ENCODE measurements at places on chromosomes 6 and 20.

DNA sequence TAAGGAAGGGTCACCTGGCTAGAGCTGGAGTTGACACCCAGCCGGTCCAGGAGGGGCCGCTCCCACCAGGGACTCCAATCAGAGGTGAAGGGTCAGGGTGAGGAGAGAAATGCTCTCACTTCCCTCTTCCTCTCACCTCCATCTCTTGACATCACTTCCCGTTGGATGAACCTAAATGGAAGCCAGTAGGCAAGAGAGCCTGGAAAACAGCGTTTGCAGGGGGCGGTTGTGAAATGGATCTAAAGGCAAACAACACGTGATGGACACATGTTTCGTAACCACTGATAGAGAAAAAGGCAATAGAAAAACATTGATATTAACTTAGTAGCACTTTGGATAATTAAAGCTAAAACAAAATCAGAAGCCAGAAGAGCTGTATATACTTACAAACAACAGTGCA is 105.6 kb upstream of the FOXA2 start:
- no peak for DNase-seq

GRCh38 chr6:142071981-142072380 is 60.7 kb upstream of the GJE1 start:
- DNase-seq = no peak

DNA sequence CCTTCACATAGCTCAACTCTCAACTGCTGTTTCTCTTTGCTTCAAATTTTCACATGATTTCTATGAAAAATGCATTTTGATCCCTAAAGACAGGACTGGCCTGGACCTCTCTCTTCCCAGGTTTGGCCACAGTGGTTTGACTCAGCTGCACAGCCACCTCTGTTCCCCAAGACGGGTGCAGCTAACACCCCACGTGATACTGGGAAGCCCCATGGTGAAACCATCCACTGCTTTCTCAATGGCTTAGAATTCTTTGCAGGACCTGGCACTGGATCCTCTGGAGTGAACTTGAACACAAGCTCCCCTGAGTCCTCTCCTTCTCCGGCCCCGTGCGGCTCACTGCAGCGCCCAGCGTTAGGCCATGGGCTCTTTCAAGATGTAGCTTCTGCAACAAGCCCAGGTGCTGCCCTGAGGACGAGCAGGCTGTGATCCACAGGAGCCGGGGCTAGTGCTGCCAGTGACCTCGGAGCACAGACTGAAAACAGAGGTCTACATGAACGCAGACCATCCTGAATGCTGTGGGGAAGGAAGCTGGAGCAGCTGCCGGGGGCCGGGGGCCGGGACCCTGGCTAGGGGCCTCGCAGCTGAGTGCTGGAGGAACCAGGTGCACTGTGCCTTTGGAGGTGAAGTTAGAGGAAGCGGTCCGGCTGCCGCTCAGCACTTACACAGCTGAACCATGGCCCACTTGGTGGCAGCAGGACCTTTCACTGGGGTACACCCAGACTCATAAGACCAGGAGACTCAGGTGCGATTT is 58.8 kb upstream of the MPC1 start:
- no peak for DNase-seq

- no peak for DNase-seq
These were observed 17.3 kb downstream of the YTHDF1 start for GRCh38 chr20:63198606-63199005.

GRCh38 chr6:62519574-62519973 is 233.5 kb upstream of the KHDRBS2 start:
- no peak for DNase-seq

GRCh38 chr20:20409331-20409730 is 41.4 kb downstream of the INSM1 start:
- no peak for DNase-seq

GRCh38 chr6:26012061-26012460 is 49.5 kb downstream of the TRIM38 start:
- DNase-seq = no peak

- no peak for DNase-seq
These were observed 30.3 kb downstream of the GSS start for GRCh38 chr20:34925341-34925740.

DNA sequence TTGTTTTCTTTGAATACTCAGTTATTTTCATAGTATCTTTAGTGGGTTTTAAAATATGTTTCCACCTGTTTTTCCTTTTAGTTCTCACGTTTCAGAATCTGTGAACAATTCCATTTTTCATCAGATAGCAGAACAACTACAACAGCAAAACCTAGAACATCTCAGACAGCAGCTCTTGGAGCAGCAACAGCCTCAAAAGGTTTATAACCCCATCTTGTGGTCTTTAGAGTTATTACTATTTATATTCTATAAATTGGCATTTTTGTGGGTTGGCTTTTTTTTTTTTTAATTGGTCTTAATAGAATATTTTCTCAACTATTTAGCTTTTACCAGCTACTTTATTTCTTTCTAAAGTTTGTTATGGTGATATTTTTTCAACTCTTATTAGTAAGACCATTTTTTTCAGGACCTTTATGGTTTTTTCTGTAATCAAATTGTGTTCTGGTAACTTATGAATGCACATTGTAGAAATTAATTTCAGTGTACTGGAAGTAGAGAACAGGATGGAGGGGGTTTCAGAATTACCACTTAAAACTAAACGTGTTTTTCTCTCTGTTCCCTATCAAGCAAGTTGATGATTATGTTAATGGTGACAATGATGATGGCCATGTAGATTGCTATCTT is 72.2 kb downstream of the SCAF8 start:
- no peak for DNase-seq

DNA sequence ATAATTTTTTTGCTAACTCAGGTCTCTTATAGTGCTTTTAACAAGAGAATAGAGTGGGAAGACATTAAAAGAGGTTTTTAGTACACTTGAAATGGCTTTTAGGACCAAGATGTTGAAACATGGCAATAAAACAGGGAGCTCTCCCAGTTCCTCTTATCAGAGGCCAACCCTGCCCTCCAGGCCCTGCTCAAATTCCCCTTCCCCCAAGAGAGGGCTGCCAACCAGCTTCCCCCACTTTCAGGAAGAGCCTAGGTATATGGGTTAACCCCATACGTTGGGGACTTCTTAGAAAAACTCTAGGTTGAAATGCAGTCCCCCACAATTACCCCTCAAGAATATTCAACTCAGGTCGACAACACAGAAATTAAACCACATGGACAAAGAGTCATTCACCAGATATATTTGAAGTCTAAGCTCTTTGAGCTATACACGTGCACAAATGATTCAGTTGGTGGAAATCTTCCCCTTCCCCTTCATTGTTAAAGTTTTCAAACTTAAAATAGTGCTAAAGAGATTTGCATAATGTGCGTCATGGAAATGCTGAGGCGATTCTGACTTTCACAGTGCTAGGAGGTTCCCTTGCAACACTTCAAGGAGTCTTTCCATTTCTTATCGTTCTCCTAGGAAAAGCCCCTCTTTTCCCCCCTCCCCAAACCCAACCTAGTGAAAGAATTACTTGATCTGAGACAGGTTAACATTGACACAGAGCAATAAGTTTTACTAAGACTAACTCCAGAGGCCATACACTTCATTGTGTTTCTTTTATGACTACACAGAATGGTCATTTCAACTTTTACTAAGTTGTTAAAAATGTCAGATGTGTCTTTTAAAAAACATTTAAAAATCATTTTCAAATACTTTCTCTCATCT is 49.8 kb upstream of the ENPP5 start:
- no peak for DNase-seq

DNA sequence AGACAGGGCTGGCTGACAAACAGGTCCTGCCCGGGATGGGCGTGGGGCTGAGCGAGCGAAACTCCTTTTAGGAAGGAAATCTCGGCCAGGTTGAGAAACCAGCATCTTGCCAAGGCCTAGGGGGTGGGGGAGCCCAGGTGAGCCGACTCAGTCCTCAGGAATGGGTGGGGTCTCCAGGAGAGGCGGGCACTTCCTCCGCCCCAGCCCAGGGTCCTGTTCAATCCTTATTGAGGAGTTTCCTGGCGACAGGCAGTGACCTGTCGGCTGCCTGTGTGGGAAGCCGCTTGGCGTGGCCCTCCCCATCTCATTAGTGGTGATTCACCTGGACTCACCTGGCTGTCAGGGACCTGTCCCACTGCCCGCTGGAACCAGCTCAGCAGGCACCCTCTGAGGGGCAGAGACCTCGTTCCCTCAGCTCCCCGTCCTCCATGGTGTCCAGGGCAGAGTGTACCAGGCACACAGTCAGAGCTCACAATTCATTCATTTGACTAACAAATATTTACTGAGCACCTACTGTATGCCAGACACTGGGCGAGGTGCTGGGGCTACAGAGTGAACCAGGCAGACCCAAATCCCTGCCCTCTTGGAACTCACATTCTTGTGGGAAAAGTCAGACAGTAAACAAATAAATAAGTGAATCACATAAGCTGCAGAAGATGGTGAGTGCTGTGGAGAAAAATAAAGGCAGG is 51.1 kb downstream of the FGD2 start:
- DNase-seq = no peak

DNA sequence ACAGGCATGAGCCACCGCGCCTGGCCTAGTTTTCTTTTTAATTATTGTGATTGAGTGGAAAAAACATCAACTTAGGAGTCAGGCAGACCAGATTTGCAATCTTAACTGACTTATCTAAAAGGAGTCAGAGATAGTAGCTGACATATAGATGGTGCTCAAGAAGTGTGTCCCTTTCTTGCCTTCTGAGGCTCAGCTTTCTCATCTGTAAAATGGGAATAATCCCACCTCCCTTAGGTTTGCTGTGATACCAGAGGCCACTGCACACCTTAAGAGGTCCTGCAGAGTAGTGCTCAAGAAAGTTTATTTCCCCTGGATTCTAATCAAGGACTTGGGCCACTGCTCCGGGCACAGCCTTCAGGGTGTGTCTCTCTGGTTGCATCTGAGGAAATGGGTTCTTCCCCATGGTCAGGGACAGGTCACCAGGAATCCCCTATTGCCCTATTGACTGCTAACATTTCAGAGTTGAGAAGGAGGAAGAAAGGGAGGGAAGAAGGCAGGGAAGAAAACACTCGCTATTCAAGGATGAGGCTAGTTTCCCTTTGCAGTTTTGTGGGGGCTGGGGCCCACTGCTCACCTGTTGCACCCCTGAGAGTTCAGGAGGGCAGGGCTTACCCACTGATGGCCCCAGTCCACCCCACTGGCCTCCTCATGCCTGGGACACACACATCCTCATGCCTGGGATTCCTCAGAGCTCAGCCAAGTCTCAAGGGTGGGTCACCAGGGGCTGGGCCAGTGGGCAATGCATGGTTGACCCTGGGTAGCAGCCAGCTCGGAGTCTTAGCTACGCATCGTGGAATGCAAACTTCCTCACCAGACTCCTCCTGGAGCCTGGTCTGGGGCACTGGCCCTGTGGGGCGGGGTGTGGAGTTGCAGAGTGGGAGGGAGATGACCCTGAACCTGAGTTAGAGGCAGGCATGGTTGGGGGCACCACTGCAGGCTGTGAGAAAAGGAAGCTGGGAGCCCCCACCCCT is 21.2 kb downstream of the C6orf132 start:
- DNase-seq = no peak

DNA sequence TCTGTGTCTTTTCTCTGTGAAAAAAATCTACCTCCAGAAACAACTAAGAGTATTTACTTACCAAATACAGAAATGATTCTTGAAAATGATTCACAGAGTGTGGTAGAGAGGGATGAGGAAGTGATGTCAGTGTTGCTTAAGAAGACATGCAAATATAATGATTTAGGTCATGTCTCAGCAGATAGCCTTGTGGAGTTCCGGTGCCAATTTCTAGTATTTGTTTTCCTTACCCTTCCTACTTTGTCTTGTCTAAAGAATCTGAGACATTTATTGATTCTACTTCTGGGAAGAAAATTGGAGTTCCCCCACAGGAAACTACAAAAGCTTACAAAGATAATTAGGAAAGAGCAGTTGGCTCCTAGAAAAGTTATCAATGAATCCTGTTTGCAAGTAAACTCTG is 68.8 kb downstream of the GJA1 start:
- DNase-seq = no peak

DNA sequence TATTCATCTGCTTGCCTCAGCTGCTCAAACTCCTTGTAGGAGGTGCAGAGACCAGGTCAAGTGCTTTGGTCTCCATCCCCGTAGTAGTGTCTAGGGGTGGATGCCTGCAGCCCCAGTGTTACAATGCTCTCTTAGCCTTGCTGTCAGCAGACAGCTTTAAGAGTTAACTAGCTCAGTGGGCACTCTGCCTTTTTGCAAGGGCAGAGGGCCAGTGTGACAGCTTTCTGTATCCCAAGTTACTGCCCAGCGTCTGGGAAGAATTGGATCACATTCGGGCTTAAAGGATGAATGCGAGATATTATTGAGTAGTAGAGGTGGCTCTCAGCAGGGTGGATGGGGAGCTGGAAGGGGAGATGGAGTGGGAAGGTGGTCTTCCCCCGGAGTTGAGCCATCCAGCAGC is 339.9 kb upstream of the RNF217 start:
- no peak for DNase-seq

DNA sequence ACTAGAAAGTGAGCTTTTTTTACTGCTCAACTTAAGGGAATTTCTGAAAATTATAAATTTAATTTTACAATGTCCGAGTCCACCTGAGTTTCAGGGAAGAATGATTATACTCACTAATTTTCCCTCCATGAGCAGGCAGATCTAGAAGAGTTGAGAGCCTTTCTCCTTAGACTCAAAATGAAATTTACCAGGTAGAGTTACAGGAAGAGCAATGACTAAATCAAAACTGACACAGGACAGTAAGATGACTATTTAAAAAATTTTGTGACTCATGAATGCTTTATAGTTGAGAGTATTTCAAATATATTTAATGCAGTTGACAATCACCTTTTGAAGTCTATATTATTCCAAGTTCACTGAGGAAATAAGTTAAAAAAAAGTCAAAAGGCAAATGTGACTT is 198.1 kb upstream of the NRSN1 start:
- DNase-seq = no peak

GRCh38 chr6:36703081-36703606 is 5.5 kb downstream of the RAB44 start:
- peak; percentile 1 for DNase-seq

- DNase-seq = no peak
These were observed 10.1 kb upstream of the PRL start for GRCh38 chr6:22306741-22307466.

- peak; percentile 10 for DNase-seq
These were observed 9.4 kb upstream of the NPBWR2 start for GRCh38 chr20:64116541-64117431.

DNA sequence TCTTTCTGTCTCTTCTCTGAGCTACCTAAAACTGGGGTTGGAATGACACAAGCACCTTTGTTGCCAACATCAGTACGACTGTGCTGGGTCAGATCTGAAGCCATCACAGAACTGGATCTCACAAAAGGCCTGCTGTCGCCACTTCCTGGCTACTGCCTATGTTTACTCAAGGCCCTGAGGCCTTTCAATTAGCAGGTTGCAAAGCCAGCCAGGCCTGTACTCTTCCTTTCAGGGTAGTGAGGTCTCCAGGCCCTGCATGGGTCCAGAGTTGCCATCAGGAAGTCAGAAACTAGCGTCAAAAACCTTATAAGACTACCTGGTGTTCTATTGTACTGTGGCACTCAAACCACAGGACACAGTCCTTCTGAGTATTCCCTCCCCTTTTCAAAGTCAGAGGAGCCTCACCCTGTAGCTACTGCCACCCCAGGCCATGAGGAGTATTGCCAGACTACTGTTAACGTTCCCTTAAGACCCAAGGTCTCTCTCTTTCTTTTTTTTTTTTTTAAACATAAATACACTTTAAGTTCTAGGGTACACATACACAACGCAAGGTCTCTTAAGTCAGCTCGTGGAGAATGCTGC is 937.4 kb upstream of the GJE1 start:
- DNase-seq = no peak

Data from omental fat pad (tissue), 4 donors.